ENCODE measurements at places on chromosomes 11 and 22. TPM values are rescaled to one million over a fixed set of nuclear protein-coding genes. Genes with fewer than 3 reads are reported as not detected.

DNA sequence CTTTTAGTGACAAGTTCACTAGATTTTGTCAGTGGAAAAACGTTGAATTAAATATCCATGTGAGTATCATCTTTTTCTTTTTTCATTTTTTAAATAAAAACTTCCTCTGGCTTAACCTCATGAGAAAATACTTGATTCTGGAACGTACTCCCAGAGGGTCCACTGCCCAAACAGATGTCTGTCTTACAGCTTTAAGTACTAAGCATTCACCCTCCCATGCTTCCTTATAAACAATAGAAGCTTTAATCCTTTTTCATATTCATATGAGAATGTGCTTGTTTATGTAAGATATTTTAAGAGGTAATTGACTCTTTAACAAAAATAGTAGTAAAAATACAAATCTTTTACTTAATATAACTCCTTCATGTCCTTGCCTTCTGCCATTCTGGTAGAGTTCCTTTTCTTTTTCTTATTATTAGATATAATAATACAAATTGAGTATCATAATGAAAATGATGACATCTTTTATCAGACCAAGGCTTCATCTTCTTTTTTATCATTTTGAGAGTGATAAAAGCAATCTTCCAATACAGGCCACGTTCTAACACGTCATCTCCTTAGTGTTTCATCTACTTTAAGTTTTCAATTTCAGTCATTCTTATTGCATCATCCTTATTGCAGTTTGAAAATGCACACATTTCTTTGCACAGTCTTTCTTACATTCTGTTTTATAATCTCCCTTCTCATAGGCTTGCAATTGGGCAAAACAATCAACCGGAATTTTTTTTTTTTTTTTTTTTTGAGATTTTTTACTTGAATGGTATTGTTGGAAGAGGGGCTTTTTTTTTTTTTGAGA lies 69.5 kb upstream of the MYO18B start:
- no peak for DNase-seq

- DNase-seq: peak; percentile 80
Measured at GRCh38 chr11:19076744-19077589, 16.4 kb upstream of the MRGPRX2 start.

DNA sequence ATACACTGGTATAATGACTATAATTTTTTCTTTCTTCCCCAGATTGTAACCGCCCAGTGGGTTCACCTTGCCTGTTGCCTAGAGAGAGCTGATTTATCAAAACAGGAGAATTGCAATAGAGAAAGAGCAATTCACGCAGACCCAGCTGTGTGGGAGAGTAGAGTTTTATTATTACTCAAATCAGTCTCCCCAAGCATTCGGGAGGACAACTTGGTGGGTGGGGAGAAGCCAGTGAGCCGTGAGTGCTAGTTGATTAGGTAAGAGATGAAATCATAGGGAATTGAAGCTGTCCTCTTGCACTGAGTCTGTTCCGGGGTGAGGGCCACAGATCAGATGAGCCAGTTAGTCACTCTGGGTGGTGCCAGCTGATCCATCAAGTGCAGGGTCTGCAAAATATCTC lies 73.2 kb downstream of the SLC35F2 start:
- no peak for DNase-seq

GRCh38 chr11:57297221-57297620 lies 27.5 kb downstream of the TNKS1BP1 start:
- DNase-seq: no peak

The KIAA0930 gene
- total RNA-seq: 62.6 TPM

GRCh38 chr11:72773696-72774095 lies 20.2 kb downstream of the STARD10 start:
- DNase-seq: no peak

The ZNF70 gene
- 2.8 TPM for total RNA-seq

DNA sequence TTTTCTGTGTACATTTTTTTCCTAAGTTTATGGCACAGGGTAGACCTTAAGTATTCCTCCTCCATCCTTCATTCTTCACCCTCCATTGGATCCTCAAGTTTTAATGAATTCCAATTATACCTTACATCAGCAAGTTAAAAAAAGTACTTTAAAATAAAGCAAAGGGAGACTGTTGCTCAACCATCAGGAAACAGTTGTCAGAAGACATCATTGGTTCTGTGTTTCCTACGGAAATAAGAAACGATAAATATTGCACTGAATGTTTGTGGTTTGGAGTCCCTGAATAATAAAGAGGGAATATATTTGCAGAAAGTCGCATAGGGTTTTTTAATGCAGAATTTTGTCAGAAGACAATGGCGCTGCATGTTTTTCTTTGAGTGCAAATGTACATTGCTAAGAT lies 28.1 kb upstream of the LDHA start:
- no peak for DNase-seq

- no peak for DNase-seq
Measured at GRCh38 chr11:95791709-95792033, 1.4 kb downstream of the CEP57 start.

- DNase-seq: peak; percentile 79
Measured at GRCh38 chr11:116773203-116774097, 663 bp upstream of the BUD13 start.

The APOA4 gene
- not detected for total RNA-seq
